Stimulated activated CD4-positive, alpha-beta T cell treated with anti-CD3 and anti-CD28 coated beads, Interleukin-12 subunit alpha, Interleukin-12 subunit beta, amount 100 ng/mL, for 48 hours (primary cell): ENCODE measurements at places on chromosomes 7 and 10.

DNA sequence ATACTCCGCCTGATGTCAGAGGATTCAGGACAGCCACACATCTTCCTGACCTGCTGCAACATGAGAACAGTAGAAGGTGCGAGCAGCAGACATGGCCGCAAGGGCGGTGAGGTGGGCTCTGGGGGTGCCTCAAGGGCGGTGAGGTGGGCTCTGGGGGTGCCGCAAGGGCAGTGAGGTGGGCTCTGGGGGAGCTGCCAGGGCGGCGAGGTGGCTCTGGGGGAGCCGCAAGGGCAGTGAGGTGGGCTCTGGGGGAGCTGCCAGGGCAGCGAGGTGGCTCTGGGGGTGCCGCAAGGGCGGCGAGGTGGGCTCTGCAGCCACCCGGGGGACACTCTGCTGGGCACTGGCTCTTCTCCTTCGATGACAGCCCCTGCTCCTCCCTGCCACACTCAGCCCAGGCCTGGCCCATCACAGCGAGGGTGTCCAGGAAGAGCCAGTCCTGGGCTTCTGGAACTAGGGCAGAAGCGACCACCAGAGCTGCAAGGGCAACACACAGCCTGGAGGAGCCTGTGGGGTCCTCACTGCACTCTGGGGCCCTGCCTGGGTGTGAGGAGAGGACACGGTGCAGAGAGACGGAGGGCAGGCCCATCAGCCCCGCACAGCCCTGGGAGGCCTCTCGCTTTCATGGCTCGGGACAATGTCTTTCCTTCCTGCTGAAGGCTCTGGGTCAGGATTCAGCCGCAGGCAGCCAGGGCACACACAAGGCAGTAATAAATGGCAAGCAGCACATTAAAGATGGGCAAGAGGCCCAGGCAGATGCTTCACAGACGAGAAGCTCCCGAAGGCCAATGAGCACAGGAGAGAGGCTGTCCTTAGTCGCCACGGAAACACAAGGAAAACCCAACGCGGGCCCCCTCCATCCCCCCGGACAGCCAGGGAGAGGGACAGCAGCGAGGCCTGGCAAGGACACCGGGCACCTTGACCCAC is 42.5 kb downstream of the STK32C start:
- no peak for DNase-seq

DNA sequence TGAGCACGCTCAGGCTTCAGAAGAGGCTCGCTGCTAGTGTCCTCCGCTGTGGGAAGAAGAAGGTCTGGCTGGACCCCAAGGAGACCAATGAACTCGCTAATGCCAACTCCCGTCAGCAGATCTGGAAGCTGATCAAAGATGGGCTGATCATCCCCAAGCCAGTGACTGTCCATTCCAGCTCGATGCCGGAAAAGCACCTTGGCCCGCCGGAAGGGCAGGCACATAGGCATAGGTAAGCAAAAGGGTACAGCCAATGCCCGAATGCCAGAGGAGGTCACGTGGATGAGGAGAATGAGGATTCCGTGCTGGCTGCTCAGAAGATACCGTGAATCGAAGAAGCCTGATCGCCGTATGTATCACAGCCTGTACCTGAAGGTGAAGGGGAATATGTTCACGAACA is 5.7 kb upstream of the PPP2R2D start:
- no peak for DNase-seq

DNA sequence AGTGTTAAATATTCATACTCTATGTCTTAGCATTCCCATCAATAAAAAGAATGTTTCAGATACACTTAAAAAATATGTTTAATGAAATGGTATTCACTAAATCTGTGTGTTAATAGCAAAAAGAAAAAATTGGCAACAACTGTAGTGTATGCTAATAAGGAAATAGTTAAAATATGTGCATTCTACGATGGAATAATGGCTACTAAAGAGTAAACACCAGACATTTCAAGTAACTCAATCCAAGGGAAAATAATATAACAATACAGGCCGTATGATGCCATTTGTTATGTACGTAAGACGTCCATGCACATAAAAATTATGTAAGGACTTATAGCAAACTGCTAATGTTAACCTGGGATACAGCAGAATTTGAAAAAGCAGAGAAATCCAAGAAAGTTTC is 46.6 kb downstream of the MAD1L1 start:
- no peak for DNase-seq

GRCh38 chr7:44470628-44471245 is 19.7 kb downstream of the NUDCD3 start:
- no peak for DNase-seq

GRCh38 chr7:7979558-7979957 is 11.0 kb downstream of the GLCCI1 start:
- no peak for DNase-seq

GRCh38 chr10:75764974-75765788 is 333.8 kb downstream of the LRMDA start:
- no peak for DNase-seq

DNA sequence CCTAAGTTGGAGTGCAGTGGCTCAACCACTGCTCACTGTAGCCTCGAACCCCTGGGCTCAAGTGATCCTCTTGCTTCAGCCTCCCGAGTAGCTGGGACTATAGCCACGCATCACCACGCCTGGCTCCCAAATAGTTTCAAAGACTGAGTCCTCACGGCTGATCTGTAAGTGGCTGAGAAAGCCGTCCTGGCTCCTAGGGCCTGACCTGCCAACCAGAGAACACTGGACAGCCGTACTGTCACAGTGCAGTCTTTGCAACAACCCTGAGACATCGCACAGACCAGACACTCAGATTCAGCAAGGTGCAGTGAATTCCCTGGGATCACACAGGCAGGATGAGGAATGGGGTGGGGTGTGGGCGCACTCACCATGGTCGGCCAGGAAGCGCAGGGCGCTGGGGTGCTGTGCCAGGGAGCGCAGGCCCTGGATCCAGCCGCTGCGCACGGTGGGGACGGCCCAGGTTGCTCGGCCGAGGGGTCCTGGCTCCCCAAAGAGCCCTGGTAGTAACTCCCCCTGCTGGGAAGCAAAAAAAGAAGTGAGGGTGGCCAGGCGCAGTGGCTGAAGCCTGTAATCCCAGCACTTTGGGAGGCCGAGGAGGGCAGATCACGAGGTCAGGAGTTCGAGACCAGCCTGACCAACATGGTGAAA is 10.7 kb downstream of the BRAT1 start:
- DNase-seq, result no peak

DNA sequence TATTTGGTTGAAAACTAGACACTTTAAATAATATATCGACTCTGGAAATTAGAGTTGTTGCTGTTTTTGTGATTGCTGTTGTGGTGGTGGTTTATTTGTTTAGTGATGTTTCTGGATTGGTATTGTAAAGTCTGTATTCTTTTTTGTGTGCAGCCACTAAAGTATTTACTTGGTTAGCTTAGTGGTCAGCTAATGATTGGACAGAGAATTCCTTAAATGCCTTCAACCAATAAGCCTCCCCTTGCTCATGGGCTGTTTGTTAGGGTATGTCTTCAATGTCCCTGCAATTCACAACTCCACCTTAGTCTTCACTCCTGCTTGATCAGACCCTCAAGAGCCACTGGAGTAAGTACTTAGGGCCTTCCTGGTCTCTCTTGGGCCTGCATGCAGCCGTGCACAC is 71.0 kb downstream of the PAXIP1 start:
- DNase-seq, result no peak

- DNase-seq, result no peak
Measured at GRCh38 chr10:48287417-48288391, 13.2 kb upstream of the FRMPD2 start.

GRCh38 chr10:74439213-74439612 is 288.2 kb downstream of the ADK start:
- DNase-seq, result no peak

- no peak for DNase-seq
Measured at GRCh38 chr10:88077977-88078376, 214.6 kb downstream of the PTEN start.

DNA sequence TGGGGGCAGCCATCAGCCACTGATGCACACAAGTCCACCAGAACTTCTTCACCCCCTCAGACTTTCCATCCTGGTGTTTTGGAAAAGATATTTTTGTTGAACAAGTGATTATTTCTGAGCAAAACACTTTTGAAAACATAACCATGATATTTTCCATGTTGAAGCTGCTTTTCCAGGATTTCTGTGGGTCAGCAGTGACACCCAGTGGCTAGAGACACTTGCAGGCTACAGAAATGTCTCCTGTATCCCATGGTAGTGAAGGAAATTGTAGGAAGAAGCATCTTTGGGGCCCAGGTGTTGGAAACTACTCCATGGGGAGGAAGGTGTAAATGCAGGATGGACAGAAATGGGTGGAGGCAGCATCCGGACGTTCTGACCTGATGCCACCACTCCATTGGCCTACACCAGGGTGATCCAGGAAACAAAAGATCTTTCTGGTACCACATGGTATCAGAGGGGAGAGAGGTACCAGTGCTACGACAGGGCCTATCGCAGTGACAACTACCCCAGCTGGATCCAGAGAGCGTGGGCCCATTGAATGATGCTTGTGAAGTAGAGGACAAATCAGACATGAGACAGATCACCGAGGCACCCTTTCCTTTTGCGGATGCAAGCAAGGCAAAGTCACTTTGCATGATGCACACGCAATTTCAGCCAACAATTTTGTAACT is 111.7 kb upstream of the COBL start:
- no peak for DNase-seq

- DNase-seq, result no peak
Measured at GRCh38 chr10:77311186-77311585, 326.4 kb downstream of the KCNMA1 start.

DNA sequence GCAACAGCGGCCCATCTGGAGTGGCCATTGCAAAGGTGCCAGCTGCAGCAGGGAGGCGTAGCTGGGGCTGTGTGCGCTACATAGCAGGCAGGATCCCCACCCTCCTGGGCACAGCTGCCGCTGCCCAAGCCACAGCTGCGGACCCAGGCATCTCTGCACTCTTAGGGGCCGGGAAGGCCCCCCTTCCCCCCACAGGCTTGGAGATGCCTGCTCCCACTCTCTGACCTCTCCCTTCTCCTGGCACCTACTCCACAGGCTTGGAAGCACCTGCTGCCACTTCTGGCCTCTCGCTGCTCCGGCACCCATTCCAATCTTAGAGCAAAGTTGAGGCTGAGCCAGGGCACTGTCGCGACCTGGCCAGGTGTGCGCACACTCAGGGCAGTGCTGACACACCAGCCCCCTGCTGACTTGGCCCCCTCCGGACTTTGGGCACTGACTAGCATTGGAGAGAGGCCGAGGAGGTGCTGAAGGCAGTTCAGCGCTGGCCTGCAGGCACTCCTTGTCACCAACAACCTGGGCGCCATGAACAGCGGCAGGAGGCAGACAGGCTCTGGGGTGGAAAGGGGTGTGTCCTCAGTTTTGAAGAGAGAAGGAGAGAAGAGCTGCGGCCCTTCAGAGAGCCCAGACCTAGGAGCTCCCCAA is 18.4 kb downstream of the RBM48 start:
- no peak for DNase-seq

DNA sequence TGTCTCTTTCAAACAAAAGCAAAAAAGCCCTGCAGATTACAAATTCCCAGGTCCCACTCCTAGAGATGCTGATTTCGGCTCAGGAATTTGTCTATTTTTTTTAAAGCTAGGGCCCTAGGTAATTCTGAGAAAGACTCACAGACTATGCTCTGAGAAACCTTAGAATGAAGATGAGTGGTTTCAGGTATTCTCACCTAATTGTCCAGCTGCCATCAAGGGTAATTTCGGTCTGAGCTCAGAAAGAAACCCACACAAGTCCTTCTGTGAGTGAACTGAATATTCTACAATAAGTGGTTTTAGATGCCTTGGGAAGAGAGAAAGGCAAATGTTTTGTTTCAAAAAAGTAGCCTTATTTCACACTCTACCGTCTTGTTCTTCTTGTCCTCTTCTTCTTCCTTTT is 45.7 kb downstream of the DCLRE1A start:
- DNase-seq, result no peak

GRCh38 chr7:23486002-23486773 is 15.9 kb upstream of the IGF2BP3 start:
- DNase-seq, result no peak

- no peak for DNase-seq
Measured at GRCh38 chr7:80145780-80146422, 11.3 kb downstream of the GNAI1 start.

DNA sequence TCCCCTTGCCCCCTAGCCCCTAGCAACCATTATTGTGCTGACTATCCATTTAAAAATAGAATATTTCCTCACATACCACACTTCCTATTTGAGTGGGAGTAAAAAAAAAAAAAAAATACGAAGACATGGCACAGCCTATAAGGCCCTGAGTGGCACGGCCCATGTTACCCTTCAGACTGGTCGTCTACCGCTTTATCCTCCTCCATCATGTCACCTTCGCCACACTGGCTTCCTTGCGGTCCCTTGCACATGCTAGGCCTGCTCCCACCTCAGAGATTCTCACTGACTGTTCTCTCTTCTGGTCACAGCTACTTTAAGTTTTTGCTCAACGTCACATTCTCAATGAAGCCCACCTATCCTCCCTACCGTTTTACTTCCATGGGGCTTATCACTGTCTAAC is 130.3 kb downstream of the ATE1 start:
- DNase-seq, result no peak

DNA sequence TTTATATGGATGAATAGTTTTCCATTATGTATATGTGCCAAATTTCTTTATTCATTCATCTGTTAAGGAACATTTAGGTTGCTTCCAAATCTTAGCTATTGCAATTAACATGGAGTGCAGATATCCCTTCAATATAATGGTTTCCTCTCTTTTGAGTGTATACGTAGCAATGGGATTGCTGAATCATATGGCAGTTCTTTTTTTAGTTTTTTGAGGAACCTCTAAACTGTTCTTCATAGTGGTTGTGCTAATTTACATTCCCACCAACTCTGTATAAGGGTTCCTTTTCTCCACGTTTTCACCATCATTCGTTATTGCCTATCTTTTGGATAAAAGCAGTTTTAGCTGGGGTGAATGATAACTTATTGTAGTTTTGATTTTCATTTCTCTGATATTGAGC is 46.5 kb downstream of the FAS start:
- no peak for DNase-seq

DNA sequence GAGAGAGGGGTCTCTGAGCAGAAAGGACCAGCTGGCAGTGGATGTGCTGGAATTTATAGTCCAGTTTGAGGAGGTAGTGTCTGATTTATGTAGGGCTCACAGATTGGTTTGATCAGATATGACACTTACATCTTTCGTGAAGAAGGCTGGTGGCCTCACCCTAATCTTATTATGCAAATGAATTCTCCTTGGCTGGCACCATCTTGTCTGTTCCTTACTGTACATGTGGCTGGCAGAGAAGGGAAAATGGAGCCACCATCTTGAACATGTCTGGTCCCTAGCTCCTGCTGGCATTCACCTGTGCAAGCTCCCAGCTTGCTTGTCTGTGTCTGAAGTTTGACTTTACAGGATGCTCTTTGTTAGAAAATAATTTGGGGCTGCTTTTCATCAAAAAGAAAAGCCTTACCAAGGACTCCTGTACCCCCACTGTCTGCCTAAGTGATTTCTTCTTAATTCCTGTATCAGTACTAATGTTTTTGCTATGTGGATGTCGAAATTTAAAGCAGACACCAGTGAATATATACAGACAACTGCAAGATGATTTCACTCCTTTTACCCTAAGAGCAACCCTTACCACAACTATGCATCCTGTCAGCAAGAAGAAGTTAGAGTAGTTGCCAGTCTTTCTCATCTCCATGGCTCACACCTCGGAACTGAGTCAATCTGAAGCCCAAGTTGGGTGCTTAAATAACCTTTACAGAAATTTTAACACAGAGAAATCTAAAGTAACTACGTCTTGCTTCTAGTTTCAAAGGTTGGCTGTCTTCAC is 322.0 kb upstream of the SEMA3D start:
- DNase-seq, result no peak
